ENCODE measurements at places on chromosomes 7 and 10. TPM values are rescaled to one million over a fixed set of nuclear protein-coding genes. Genes with fewer than 3 reads are reported as not detected.

DNA sequence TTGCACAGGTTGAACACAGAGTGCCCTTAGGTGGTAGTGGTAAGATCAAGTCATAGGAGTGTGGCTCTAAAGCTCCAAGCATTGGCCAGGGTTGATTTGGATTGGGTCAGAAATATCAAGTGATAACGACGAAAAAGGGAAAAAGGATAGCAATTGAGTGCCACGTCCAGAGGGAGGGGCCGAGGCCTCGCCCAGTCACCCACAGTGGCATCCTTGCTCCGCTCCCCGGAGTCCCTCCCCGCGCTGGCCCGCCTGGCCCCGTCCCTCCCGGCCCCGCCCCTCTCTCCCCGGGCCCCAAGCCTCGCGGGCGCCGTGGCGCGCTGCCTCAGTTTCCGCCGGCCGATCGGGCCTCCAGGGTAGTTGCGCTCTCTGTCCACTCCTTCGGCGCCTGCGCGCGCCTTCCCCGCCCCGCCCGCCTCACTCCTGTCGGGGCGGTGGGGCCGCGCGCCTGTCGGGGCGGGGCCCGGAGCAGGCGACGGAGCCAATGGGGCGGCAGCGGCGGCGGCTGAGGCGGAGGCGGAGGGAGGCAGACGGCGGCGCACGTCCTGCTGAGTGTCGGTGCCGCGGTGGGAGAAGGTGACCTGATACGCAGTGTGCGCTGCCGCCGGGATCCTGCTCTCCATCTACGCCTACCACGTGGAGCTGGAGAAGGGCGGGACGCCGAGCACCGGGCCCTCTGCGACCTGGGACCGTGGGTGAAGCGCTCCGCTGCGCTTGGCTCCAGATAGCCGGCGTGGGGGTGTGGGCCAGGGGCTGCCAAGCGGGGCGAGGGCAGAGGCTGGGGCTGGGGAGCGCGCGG lies 209.1 kb upstream of the ZNF722 start:
- peak; percentile 92 for DNase-seq

DNA sequence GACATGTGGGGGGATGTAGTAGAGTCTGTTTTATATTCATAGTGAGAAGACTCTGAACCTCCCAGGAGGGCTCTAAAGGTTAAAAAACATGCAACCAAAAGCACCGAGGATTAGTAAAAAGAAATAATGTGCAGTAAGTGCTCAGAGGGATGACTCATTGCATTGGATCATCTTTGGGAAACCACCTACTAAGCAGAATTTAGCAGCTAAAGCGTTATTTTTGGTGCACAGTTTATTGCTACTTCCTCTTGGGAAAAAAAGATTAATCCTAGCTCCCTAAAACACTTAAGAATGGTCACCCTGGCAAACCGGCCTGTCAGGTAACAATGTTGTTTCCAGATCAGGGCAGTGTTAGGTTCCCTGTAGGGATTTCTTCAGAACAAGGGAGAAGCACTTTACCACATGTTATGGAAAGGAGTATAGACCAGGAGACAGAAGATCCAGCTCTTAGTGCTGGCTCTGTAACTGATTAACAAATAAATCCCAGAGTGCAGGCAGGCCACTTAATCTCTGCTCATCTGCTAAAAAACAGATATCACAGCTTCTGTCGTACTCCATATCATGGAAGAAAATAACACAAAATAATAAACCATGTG lies 44.8 kb upstream of the FAM133B start:
- DNase-seq: no peak

- DNase-seq: no peak
Measured at GRCh38 chr10:2979306-2979705, 88.0 kb upstream of the PFKP start.

DNA sequence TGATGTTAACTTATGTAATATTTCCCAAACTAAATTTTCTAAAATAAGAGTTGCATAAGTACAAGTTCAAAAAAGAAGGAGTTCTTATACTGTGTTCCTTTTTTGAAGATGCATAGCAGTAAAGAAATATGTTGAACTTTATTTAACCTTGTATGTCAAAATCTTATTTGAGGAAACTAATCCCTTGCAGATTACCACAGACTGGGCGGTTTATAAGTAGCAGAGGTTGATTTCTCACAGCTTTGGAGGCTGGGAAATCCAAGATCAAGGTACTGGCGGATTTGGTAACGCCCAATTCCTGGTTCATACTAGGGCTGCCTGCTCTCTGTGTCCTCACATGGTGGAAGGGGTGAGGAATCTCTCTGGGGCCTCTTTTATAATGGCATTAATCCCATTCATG lies 68.5 kb downstream of the GNAT3 start:
- no peak for DNase-seq

GRCh38 chr10:46267132-46267985 lies 19.4 kb upstream of the ANTXRL start:
- no peak for DNase-seq

DNA sequence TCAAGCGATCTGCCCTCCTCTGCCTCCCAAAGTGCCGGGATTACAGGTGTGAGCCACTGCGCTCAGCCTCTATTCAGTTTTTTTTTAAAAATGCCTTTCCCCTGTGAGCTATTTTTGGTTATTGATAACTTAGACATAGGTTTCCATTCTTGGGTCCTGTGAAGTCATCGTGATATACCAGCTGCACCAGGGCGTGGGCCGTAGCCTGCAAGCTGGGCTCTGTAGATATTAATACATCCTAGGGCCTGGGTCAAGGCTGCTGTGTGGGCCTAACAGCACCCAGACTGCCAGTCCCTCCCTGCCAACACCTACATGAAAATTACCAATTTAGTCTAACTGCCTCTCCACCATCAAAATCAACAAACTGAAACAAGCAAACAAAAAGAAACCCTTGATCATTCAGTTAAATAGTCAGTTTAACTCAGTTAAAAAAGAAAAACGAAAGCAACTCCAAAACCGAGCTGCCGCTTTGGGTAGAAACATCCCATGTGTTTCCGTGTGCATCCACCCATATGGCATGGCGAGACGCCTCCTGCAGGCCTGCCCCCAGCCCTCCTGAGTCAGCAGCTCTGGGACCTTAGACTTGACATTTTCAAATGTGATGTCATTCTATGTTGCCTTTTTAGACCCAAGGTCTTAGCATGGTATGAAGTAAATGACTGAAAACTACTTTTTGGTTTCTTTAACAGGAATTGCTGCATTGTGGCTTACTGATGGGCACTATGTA lies 330.2 kb downstream of the GLRX3 start:
- no peak for DNase-seq

GRCh38 chr7:134452419-134452838 lies 6.5 kb downstream of the AKR1B1 start:
- DNase-seq: no peak

GRCh38 chr7:93327006-93327633 lies 95.0 kb downstream of the VPS50 start:
- DNase-seq: no peak

- DNase-seq: no peak
Measured at GRCh38 chr10:132539894-132540293, 2.3 kb downstream of the INPP5A start.

DNA sequence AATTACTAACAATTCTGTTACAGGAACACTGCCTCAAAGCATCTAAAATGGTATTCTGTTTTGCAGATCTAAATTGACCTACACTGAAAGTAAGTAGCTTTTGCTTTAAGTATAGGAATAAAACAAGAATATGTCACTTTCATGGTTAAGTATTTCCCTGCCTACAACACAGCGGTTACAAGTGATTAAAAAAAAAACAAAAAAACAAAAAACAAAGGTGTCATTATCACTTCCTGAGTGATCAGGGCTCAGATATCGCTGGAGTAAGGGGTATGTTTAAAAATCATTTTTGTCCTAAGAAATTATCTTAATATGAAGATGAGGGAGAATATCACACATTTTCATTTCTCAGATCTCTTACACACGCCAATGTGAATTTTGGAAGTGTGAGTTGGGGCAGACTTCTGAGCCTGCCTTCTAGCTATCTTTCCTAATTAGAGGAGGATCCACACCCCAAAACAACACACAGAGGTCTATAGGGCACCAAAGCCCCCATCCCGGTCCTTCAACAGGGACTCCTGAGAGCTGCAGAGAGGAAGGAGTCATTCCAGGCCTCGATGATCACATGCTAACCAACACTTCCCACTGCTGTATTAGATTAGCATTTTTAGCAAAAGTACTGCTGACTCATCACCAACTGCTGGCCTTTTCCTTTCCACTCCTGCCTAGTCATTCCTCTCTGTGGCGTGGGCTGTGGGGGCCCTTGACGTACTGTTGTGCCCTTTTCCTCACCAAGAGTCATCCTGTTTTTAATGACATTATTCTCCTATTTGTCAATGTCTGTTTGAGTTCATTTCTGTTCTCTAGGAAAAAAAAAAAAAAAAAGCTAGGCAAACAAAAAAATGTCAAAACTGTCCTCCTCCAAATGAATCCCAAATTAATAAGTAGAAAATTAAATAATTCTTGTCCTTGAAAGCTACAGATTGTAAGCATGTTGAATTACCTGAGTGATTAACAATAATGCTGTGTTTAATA lies 31.2 kb downstream of the PRTFDC1 start:
- DNase-seq: no peak

- no peak for DNase-seq
Measured at GRCh38 chr10:116888380-116889055, 39.2 kb downstream of the ENO4 start.

GRCh38 chr10:36671607-36672006 lies 453.8 kb upstream of the ANKRD30A start:
- no peak for DNase-seq

DNA sequence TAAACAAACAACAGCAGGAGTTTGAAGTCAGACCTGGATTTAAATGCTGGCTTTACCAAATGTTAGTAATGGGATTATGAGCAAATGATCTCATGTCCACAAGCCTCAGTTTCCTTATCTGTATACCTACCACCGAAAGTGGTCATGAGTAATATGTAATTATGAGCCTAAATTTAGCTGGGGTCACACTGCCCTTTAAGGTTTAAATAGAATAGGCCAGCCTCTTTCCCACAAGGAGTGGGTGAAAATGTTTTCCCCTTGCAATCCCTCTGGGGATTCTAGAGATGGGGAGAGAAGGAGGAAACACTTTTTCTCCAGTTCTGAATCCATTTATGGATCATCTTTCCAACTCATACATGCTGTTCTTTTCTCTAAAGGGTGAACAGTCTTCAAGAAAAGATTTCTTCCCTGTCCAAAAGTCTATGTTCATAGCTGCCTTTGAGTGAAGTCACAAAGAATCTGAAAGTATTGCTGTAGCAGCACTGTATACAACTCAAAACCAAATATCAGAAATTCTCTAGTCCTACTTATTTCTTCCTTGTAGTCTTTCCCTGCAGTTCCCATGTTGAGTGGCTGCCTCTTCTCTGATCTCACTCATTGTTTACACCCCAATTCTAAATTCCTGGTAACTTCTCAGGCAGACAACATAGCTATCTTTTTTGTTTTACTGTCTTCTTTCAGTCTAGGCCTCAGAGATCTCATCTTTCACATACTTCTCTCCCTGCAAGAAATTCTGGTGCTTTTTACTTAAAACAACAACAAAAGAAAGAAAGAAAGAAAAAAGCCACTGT lies 7.4 kb upstream of the TSPAN12 start:
- DNase-seq: no peak

- peak; percentile 87 for DNase-seq
Measured at GRCh38 chr7:155377838-155378579, 79.9 kb upstream of the EN2 start.

GRCh38 chr7:47210281-47210854 lies 371.5 kb downstream of the TNS3 start:
- DNase-seq: no peak

DNA sequence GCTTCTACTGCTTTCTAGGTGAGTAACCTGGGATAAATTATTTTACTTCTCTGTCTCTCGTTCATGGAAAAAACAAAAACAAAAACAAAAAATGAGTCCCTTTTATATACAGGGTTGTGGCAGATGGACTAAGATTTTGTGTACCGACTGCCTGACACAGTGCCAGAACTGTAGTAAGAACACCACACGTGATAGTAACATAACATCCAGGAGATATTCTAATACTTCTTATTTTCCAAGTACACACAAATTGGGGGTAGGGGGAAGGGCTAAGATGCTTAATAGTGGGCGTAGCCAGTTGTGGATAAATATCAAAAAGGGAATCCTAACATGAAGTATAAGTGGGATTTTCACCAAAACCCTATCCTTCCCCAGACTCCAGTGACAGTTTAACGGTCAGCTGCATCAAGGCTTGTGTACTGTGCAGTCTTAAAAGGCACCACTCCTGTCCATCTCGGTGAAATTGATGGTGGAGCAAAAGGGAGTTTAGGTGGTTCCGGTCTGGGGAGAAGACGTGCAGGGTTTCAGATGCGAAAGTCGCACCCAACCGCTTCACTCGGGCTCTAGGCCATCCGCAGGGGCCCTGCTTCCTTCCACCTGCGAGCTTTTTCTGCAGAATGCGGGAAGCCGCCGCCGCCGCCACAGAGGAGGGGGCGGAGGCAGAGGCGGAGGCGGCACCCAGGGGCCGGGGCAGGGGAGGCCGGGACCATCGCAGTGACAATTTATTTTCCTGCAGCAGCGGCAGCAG lies at the start of gene STAMBPL1:
Gene STAMBPL1 (plus strand): TSS at position 712 of the 748 bp plus-strand sequence. CDS start 21,464 bp downstream, outside the sequence.
- no peak for DNase-seq

DNA sequence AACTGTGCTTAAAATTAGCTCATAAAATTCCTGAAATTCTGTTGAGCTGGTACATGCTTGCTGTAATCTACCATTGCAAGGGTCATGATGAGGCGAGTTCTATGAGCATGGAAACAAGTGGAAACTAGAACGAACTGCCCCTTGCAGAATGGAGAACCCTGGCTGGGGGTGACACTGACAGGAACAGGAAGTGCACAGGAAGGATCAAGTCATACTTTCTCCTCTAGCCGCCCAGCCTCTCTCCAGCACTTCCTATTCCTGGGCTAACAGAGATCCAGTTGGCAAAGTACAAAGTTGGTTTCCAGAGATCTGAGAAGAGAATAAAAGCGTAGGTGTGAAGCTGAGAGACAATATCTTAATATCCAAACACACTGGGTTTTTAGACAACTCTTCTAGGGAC lies 414.2 kb upstream of the PODXL start:
- DNase-seq: no peak

- DNase-seq: no peak
Measured at GRCh38 chr7:44466300-44467216, 23.9 kb downstream of the NUDCD3 start.

GRCh38 chr10:104349623-104350126 lies 4.0 kb upstream of the CFAP58 start:
- DNase-seq: no peak

Gene RBP3
- total RNA-seq: not detected

Gene SPOCK2
- 0.32 TPM for total RNA-seq

Gene PRKCQ
- total RNA-seq: 0.15 TPM

Gene KCNH2
- total RNA-seq: 0.19 TPM

Gene CPN1
- not detected for total RNA-seq

Gene ZNF212
- total RNA-seq: 7.9 TPM

Gene TRIM73
- 3.1 TPM for total RNA-seq

Gene GSTO2
- total RNA-seq: 0.28 TPM

Gene GIMAP2
- not detected for total RNA-seq

Gene SLC26A5
- total RNA-seq: not detected

Gene INSIG1
- total RNA-seq: 33.7 TPM

Gene CAV2
- total RNA-seq: 127 TPM

Gene PAOX
- 7.6 TPM for total RNA-seq

Data from chondrocyte (in vitro differentiated cells).